ENCODE measurements at places on chromosomes 12 and 14.

DNA sequence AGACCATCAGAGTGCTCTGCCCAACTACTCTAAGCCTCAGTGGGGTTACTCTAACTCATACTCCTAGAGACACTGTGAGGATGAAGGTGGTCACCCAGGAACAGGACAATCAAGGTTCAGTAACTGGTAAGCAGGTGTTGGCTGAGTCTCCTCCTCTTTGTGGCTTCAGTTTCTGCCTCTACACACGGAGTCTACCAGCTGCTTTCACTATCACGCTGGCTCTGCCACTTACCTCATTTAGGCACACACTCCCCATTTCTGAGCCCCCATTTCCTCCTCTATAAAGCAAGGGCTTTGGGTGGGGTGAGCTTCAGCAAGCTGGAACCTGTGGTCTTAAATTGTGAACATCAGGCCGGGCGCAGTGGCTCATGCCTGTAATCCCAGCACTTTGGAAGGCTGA, 7.3 kb upstream of the TCHP start:
- peak; percentile 72 for DNase-seq

DNA sequence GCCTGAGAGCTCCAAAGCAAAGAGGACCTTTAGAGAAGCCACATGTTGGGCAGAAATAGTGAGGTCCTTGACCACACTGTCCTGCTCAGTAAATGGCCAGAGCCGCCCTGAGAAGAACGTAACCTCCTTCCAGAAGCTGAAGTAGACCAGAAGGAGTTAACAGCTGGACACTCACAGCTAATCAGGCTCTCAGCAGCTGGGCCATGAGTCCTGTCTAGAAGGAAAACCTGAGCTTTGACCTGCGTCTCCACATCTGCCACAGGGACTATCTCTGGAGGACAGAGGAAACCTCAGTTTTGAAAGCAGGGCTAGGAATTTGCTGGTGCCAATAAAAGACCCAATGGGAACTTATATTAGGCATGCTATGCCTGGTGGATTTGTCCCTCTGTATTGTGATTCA, 12.3 kb upstream of the DHRS4 start:
- DNase-seq, result no peak

GRCh38 chr12:57092876-57093414, 4.0 kb downstream of the NAB2 start:
- no peak for DNase-seq

GRCh38 chr12:10268037-10268436, 39.6 kb upstream of the KLRD1 start:
- DNase-seq, result no peak

All from GM12878 (cell line).